ENCODE measurements at places on chromosomes 12 and 14.

GRCh38 chr12:54258201-54258681, 21.7 kb downstream of the CBX5 start:
- no peak for DNase-seq

DNA sequence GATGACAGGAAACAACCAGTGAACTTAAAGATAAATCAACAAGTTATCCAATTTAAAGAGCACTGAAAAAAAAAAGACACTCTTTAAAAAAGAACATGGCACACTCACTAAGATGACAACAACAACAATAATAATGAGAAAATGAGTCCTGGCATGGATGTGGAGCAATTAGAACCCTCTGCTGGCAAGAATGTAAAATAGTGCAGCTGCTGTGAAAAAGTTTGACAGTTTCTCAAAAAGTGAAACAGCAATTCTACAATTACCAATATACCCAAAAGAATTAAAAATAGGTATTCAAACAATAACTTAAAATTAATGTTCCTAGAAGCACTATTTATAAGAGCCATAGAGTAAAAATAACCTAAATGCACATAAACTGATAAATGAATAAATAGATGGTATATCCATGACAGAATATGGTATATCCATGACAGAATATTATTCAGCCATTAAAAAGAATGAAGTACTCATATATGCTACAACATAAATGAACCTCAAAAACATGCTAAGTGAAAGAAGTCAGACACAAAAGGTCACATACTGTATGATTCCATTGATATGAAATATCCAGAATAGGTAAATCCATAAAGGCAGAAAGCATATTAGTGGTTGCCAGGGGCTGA, 49.1 kb upstream of the GPHB5 start:
- DNase-seq = no peak

GRCh38 chr14:42004321-42004720, 397.6 kb downstream of the LRFN5 start:
- DNase-seq = no peak

DNA sequence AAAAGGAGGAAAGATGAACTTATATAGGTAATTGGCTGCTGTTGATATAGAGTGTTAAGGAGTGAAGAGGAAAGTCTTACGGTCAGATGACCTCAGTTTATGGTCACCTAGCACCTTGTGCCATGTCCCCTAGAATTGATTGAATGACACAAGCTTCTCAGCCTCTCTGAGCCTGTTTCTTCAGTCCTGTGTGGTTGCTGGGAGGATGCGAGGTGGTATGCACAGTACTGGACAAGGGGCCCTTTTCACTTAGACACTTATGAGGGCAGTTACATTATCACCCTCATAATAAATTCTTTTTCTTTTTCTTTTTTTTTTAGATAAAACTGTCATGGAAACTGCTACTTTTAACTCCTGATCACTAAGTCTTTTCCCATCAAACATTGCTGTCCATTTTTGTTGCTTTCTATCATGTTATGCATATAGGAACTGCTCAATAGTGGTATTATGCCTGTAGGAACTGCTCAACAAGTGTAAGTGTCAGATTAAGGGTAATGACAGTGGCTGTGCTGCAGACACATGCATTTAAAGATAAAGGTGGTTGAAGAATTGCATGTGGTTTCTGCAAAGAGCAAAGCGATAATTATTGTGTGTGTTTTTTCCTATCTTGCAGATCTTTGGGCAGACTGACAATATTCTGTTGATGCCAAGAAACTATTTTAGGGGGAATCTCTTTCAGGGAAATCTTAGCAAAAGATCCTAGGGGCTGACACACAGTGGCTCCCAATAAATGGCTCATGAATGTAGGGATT, 11.6 kb downstream of the ANO6 start:
- DNase-seq = no peak

DNA sequence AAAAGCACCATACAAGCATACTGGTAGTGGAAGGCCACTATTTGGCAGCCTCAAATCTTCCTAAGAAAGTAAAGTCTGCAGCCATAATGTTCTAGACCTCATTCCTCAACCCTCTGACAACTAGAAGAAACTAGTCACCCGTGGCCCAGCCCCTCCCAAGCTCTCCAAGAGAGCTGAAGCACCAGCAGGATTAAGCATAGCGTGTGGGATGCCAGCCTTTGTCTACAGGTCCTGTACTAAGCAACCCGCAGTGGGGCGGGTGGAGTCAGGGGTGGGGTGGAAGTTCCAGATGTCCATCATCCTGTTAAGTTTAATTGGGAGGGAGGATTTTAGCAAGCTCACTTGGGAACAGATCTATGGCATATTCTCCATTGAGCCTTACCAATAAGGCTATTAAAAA, 14.2 kb downstream of the SLC11A2 start:
- no peak for DNase-seq

- no peak for DNase-seq
Observed at GRCh38 chr14:43145361-43145760, 1361.7 kb downstream of the FSCB start.

DNA sequence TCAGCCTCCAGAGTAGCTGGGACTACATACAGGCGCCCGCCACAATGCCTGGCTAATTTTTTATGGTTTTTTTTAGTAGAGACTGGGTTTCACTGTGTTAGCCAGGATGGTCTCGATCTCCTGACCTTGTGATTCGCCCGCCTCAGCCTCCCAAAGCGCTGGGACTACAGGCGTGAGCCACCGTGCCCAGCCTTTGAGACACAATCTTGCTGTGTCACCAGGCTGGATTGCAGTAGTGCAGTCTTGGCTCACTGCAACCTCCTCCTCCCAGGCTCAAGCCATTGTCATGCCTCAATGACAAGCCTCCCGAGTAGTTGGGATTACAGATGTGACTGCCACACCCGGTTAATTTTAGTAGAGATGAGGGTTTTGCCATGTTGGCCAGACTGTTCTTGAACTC, 21.3 kb upstream of the STRN3 start:
- no peak for DNase-seq

DNA sequence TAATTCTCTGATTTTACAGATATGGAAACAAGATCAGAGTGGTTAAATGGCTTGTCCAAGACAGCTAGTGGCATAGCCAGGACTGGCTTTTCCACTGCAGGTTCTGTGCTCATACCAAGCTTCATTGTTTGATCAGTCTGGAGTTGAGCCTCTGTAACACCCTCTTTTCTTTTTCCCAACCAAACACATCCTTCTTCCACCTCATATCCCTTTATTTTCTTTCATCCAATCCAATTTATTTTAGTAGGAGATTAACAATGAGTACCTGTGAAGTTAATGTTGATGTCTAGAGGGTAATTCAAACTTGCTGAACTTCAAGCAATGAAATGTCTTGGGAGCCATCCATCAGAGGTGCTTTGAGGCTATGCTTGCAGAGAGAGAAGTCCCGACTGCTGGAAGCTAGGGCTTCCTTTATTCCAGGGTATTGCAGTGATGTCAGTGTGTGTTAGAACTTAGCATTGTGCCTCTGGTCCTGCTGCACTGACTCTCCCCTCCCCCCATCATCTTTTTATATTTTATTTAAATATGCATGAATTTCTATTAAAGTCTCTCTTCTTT, 452.1 kb upstream of the PDE3A start:
- DNase-seq = no peak

GRCh38 chr12:59077575-59078426, 157.5 kb upstream of the LRIG3 start:
- DNase-seq = peak; percentile 44

DNA sequence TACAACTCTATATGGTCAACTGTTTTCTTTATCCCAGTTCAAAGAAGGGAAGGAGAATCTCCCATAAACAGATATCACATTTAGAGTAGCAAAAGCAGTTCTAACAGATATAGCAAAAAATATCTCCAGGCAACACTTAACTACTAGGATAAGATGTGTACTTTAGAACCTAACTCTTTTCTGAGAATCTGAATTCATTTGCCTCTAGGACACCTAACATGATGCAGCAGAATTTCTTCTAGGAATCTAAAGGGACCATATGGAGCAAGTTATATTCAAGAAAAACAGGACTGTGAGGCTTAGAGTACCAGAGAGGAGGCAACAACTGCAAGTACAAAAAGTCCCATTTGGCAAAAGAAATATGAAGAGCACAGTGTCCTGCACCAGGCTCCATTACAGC, 24.4 kb upstream of the CAPRIN2 start:
- no peak for DNase-seq

GRCh38 chr14:87690076-87690613, 302.8 kb downstream of the GALC start:
- no peak for DNase-seq

GRCh38 chr12:4224206-4224889, 49.2 kb upstream of the CCND2 start:
- no peak for DNase-seq

- DNase-seq = no peak
Observed at GRCh38 chr12:56880125-56880992, 53.8 kb downstream of the SDR9C7 start.

- DNase-seq = no peak
Observed at GRCh38 chr12:79451365-79451764, 239.4 kb downstream of the PAWR start.

DNA sequence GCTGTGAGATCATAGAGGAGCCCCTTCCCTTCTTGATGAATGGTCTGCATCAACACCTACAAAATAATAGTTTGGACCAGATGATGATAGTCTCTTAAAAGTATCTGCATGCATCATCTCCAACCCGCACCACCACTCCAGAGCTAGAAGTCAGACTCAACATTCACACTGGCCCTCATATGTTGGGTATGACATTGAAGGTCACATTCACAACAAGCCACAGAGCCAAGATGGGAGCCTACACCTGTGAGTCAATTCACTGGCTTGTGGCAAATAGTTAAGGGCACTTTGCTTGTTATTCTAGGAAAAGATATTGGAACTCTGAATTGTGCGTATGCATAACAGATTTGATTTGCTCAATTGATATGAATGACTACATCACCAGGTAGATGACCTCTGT, 1197.9 kb downstream of the VRK1 start:
- no peak for DNase-seq

GRCh38 chr14:96084796-96085195, 45.6 kb downstream of the C14orf132 start:
- DNase-seq = no peak

DNA sequence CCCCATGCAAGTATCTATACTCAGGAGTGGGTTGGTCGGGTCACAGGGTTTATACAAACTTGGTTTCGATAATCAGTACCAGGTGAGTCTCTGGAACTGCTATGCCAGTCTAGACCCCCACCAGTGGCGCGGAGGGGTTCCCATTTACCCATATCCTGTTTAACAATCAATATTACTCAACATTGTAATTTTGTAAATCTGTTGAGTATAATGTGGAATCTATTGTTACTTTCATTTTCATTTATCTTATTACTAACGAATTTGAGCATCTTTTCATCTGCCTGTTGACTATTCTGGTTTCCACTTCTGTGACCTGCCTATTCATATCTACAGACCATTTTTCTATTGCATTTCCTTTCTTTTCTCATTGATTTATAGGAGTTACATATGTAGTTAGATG, 275.2 kb upstream of the CRY1 start:
- DNase-seq = no peak

GRCh38 chr14:71486279-71486678, 445.9 kb upstream of the RGS6 start:
- DNase-seq = no peak

DNA sequence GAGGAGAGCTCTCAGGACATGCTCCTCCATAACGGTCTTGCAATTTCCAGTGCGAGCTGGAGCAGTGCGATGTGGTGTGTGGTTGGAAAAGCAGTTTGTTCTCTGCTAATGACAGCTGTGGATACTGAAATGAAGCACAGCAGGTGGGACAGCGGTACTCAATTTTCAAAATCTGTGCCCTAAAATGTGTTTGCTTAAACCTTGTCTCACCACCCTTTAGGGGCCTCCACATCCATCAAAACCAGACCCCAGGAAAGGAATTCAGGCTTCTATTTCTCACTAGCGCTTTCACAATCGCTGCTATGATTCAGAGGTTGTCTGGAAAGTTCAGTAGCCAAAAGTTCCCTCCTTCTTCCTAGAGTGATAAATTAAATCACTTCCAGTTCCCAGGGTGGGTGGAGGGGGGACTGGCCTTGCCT, 440.8 kb downstream of the EGLN3 start:
- DNase-seq = peak; percentile 21

GRCh38 chr12:58615047-58615446, 305.3 kb downstream of the LRIG3 start:
- no peak for DNase-seq

DNA sequence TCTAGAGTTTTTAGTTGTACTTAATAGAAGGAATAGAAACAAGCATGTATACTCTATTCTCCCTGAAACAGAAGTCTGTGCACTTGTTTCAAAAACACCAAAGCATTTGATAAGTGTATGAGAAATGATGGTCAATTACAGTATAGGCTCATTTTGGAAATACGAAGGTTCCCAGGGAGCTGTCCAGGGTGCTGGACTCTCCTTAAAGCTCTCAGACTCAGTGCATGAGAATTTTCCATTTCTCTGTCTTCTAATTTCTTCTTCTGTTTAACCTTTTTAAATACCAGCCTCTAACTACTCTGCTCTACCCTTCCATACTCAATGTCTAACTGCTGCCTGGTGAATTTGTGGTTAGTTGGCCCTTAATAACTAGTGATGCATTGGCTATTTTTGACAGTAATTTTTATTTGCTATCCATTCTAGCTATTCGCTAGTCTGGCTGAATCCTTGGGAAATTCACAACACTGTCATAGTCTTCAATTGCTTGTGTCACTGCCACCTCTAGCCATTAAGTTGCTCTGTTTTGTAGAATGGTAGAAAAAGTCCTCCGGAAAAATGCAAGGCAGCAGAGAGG, 229.2 kb downstream of the NRXN3 start:
- DNase-seq = no peak

DNA sequence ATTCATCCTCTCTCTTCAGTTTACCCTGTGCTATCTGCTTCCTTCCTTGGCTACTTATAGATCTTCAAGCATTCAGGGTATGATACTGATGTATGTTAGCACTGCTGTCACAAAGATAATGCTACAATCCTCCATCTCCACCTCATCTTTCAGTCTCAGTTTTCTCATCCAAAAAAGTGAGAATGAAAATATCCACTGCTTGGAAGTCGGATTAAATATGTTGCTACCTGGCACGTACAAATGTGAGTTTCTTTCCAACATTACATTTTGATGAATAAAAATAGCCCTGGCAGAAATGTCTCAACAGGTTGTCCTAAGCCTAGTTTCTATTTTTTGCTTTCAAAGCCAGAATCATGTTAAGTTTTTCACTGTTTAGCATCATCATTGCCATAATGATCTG, 149.9 kb downstream of the PTPN11 start:
- DNase-seq = no peak

GRCh38 chr12:69630191-69630590, 19.5 kb upstream of the LRRC10 start:
- peak; percentile 10 for DNase-seq

DNA sequence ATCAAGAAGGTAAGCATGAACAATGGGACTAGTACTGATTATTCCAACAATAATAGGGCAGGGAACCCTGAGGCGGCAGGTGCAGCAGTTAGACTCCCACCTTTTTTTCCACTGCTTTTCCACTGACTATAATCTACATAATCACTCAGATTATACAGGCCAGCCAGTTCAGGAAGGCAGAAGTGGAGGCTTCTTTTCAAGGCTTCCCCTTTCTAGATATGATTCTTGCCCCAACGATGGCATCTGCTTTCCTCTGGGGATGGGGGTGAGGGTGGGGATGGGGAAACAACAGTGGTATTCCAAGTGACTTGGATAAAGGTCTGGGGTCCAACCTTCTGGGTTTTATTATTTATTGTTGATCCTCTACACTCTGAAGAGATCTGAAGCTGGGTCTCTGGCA, 331 bp downstream of the NCKAP1L start:
- no peak for DNase-seq

GRCh38 chr12:50763639-50764285, at the start of gene ATF1:
TSS of gene ATF1 (plus strand) at chr12:50764101. CDS start at chr12:50780146, 16,045 bp downstream.
- peak; percentile 93 for DNase-seq

GRCh38 chr12:131565267-131566015, 145.4 kb upstream of the SFSWAP start:
- no peak for DNase-seq

Measured in foreskin fibroblast (primary cell).